ENCODE measurements at places on chromosomes 11 and 22. TPM values are rescaled to one million over a fixed set of nuclear protein-coding genes. Genes with fewer than 3 reads are reported as not detected.

- DNase-seq = no peak
These were observed 15.6 kb downstream of the TOM1 start for GRCh38 chr22:35315141-35315854.

DNA sequence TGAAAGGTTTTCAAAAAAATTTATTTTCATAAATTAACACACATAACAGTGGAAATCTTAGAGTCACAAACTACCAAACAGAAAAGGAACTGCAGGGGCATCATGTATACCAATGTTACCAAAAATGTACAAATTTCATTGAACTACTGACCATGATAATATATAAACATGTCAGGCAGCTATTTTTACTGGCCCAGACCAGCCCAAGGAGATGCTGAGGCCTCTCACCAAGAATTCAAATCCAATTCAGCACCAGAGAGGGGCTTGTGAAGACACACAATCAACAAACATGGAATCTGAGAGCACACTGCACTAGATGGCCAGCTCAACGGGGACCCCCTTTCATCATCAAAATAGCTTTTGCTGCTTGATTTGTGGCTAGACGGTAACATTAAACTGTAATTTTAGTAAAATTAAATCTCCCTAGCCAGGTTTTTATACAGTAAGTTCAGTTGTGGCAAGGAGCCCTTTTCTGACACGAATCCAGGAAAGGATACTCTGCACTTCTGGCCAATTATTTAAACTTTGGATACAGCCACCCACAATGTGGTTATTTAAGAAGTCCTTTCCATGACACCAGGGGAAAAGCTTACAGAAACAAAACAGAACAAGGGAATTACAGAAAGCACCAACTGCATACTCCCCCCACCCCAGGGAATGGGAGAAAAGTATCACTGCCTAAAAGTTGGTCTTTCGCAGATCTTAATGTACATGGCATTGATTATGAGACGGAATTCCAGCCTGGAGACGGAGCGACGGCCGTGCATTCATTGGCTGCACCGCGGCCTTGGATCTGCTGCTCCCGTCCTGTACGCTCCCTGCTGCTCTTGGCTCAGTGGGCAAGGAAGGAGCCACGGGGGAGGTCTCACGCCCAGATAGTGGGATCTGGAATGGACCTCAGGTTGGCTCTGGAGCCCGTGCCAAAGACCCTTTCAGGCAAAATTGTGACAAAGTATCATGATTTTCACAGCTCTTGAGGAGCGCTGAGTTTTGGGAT, 19.6 kb upstream of the PISD start:
- no peak for DNase-seq

Gene OR51F2
- not detected for polyA plus RNA-seq

DNA sequence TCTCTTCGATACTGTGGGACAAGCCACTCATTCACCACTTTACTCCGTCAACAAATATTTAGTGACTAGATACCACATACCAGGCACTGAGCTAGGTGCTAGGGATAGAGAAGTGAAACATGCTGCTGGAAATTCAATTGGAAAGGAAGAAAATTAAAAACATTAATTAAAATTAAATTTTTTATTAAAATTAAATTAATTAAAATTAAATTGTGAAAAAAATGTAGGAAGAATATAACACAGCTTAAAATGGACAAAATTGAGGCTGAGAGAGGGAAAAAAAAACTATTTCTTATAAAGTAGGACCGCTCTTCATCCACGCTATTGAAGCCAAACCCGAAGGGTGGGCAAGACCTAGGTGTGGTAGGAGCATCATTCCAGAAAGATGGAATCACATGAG, 23.6 kb upstream of the LRRC55 start:
- no peak for DNase-seq

Measured in left renal pelvis (tissue), 4 donors.